Right ventricle myocardium inferior (tissue), 1 donor: ENCODE measurements at places on chromosomes 1 and 21. TPM values are rescaled to one million over a fixed set of nuclear protein-coding genes. Genes with fewer than 3 reads are reported as not detected.

The RAD54L gene
- total RNA-seq = 0.73 TPM

The ZYG11A gene
- not detected for total RNA-seq

The AK5 gene
- 0.51 TPM for total RNA-seq

The KIF14 gene
- 0.11 TPM for total RNA-seq

The CELA2B gene
- not detected for total RNA-seq

The FCRLA gene
- total RNA-seq = not detected

The POU3F1 gene
- 0.11 TPM for total RNA-seq

The ZNF670 gene
- total RNA-seq = 1.0 TPM

The PLA2G2C gene
- total RNA-seq = not detected

The S100A13 gene
- 155 TPM for total RNA-seq

The HRNR gene
- not detected for total RNA-seq

The ZNF362 gene
- total RNA-seq = 30.3 TPM

The FCRL1 gene
- total RNA-seq = not detected

The ADCY10 gene
- total RNA-seq = not detected

The UMODL1 gene
- total RNA-seq = not detected

The OR2L3 gene
- total RNA-seq = not detected

The NTPCR gene
- 53.2 TPM for total RNA-seq

The HDAC1 gene
- 40.6 TPM for total RNA-seq

The KIF21B gene
- 0.43 TPM for total RNA-seq

The LCE1B gene
- total RNA-seq = not detected

The HSD3B2 gene
- total RNA-seq = not detected

The PROX1 gene
- 82.9 TPM for total RNA-seq

The MIXL1 gene
- not detected for total RNA-seq

The PPFIA4 gene
- total RNA-seq = 22.2 TPM

The C1orf21 gene
- 54.5 TPM for total RNA-seq

The PTP4A2 gene
- 249 TPM for total RNA-seq

The S100A12 gene
- total RNA-seq = 4.0 TPM

The KCND3 gene
- 20.7 TPM for total RNA-seq

The RBP7 gene
- 39.3 TPM for total RNA-seq

The RAP1GAP gene
- 4.5 TPM for total RNA-seq

The HENMT1 gene
- total RNA-seq = 1.1 TPM

The C4BPA gene
- not detected for total RNA-seq

The SWT1 gene
- total RNA-seq = 5.2 TPM

The CFAP74 gene
- not detected for total RNA-seq

The FMO5 gene
- total RNA-seq = 8.2 TPM

The AMPD1 gene
- not detected for total RNA-seq

The KCNK1 gene
- 25.4 TPM for total RNA-seq

The CNIH3 gene
- 1.2 TPM for total RNA-seq

The MYOG gene
- not detected for total RNA-seq

The RAB3B gene
- total RNA-seq = not detected

The GALE gene
- total RNA-seq = 7.8 TPM

The KCNE1 gene
- 5.5 TPM for total RNA-seq

The DAB1 gene
- 9.0 TPM for total RNA-seq

The RGS4 gene
- 0.92 TPM for total RNA-seq

The CFAP45 gene
- 1.0 TPM for total RNA-seq

The STIL gene
- 0.73 TPM for total RNA-seq

The SPRR2B gene
- not detected for total RNA-seq

The ISG15 gene
- 19.2 TPM for total RNA-seq

The S100A7 gene
- not detected for total RNA-seq
